ENCODE measurements at places on chromosomes 5 and 9.

- DNase-seq = no peak
Measured at GRCh38 chr9:133493845-133494540, 15.1 kb upstream of the SLC2A6 start.

- DNase-seq = no peak
Measured at GRCh38 chr9:100129772-100130171, 30.7 kb downstream of the INVS start.

GRCh38 chr5:142900927-142901326 is 130.8 kb downstream of the ARHGAP26 start:
- DNase-seq = no peak

GRCh38 chr5:163877865-163878264 is 372.4 kb downstream of the MAT2B start:
- DNase-seq = no peak

DNA sequence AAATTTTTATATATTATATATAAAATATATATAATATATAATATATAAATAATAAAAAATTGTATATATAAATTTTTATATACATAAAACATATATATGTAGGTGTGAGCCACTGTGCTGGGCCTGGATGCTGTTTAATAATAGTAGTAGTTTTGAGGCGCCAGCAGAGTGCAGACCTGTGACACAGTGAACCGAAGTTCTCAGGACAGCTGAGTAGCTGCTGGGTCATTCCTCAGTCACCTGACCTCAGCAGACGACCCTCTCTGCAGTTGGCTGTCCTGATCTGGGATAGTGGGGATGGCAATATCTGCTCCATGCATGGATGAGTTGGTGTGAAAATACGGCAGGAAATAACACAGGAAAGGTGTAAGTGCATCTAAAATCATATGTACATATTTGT is 3.3 kb upstream of the SNX18 start:
- DNase-seq = no peak

GRCh38 chr5:76137887-76138542 is 54.8 kb downstream of the SV2C start:
- DNase-seq = no peak

DNA sequence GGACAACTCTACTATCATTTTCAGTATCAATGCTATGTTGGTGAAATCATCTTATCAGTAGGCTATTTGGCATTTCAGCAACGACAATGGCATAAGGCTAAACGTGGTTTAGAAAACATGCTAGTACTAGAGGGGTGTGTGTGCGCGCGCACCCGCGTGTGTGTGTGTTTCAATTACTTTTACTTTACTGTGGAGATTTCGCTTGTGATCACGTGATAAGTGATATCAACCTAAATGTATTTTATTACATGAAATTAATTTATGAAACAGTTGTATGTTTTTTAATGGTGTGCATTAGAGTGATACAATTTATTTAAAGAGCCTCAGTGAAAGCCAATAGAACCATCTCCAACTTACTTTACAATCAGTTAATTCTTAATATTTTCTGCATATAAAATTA is 587.9 kb upstream of the ITGA1 start:
- no peak for DNase-seq
